ENCODE measurements at places on chromosomes 11 and 22.
A peak's percentile ranks its signal among the peaks of the same experiment; 100 is the strongest.

- no peak for DNase-seq
Measured at GRCh38 chr22:42313204-42313603, 42.8 kb upstream of the TCF20 start.

- no peak for DNase-seq
Measured at GRCh38 chr11:78562398-78562797, 12.3 kb downstream of the NARS2 start.

GRCh38 chr11:64524158-64524527, 66.9 kb upstream of the SLC22A12 start:
- no peak for DNase-seq

DNA sequence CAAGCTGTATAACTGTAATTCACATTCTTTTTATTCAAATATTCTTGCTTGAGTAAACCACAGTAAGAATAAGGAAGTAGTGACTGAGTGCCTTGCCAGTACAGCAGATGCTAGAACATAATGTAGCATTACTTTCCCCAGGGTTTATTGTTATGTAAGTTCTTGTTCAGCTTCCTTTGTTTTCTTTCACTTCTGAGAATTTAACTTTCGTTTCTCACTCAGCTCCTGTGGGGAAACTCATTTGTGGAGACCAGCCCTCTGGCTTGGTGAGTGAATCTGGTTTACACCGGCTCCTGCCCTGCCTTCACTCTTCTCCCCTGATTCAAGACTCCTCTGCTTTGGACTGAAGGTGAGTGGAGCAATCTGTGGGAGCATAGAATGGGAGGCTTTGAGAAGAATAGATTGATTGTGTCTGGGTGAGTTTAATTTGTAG, at the start of gene TRIM22:
Gene TRIM22 (plus strand): TSS at position 240 of the 433 bp plus-strand sequence. CDS start 6,443 bp downstream, outside the sequence.
- peak; percentile 70 for DNase-seq

GRCh38 chr22:32699686-32700085, 101.8 kb upstream of the TIMP3 start:
- no peak for DNase-seq

DNA sequence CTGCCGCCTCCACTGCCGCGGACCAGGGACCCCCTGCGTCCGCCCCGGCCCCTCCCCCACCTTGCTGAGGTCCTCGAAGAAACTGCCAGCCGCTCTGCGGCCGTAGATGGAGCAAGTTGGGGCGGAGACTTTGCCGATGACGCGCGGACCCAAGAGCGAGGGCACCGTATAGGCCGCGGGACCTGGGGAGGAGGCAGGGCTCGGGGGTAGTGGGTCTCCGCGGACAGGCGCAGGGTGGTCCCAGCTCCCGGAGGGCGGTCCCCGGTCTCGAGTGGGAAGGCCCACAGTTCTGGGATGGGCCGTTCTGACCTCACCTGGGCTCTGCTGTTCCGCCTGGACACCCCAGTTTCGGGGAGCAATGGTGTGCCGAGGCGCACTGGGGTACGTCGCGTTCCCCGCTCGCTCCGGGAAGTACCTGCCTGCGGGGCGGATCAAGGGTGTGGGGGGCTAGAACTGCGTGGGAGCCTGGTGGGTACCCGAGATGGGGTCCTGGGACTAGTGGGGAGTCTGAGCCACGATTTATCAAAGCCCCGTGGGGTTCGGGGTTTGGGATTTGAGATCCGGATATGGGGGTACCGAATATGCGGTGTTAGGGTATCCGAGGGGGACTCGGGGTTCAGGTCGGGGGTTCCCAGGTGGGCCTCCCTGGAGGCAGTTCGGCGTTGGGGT, 1.2 kb upstream of the TYMP start:
- DNase-seq = peak; percentile 72

DNA sequence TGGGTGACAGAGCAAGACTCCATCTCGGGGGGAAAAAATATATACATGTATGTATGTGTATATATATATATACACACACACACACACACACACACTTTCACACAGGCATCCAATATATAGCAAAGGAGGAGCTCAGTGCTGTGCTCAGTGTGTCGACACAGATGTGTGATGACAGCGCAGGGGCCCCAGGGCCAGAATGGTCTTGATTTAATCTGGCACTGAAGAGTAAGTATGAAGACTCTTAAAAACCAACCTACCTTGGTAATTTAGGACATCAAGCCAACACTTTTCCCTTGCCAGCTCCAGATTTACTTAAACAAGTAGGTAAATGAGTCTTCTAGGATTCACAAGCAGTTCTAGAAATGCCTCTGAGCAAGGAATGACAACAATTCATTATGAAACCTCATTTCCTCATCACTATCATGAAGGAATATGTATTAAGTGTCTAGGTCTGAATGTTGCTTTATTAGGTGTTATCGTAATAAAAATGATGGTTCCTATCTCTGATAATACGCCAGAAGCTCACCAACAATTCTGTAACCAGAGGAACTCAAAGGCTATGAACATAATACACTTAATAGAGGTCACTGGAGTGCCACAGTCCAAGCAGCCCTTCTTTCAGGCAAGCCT, 71.5 kb downstream of the SGSM3 start:
- DNase-seq = no peak

DNA sequence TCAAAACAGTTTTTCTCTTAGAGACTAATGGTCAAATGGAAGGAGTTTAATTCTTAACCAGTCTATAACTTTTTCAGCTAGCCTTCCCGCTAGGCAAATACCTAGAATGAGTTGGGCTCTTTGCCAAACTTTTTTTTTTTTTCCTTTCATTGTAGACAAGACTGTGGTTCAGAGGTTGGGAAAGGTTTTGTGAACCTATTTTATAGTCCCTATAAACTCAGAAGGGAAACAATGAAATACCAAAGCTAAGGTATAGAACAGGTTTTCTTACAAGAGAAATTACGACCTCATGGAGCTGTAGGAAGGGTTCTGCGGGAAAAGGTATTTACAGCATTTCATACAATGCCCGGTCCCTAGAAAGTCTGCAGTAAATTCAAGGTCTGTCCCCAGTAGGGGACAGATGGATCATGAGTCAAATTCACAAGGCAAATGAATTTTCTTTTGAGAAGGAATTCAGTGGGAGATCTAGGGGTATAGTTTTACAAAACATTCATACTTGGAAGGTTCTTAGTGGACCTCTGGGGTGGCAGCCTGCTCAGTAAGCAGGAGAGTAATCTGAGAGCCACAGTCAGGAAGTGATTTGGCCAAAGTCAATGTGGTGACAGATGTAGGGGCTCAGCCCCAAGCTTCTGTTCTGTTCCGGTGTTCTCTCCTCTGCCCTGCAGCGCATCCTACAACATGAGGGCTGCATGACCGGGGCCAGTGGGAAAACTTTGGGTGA, 146.8 kb downstream of the DBX1 start:
- DNase-seq = no peak

DNA sequence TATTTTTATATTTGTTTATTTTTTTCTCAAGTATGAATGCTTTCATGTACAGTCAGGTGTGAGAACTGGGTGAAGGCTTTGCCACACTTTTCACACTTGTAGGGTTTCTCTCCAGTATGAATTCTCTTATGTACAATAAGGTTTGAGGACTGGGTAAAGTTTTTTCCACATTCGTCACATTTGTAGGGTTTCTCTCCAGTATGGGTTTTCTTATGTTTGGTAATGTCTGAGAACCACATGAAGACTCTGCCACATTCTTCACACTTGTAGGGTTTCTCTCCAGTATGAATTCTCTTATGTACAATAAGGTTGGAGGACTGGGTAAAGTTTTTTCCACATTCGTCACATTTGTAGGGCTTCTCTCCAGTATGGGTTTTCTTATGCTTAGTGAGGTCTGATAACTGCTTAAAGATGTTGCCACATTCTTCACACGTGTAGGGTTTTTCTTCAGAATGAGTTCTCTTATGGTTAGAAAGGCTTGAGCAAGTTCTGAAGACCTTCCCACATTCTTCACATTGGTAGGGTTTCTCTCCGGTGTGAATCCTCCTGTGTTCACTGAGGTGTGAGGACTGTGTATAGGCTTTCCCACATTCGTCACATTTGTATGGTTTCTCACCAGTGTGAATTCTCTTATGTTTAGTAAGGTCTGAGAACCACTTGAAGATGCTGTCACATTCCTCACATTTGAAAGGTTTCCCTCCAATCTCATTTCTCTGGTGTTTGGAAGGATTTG, 19.7 kb downstream of the ZNF195 start:
- DNase-seq = no peak

GRCh38 chr11:27705873-27706820, 5.9 kb upstream of the BDNF start:
- no peak for DNase-seq

DNA sequence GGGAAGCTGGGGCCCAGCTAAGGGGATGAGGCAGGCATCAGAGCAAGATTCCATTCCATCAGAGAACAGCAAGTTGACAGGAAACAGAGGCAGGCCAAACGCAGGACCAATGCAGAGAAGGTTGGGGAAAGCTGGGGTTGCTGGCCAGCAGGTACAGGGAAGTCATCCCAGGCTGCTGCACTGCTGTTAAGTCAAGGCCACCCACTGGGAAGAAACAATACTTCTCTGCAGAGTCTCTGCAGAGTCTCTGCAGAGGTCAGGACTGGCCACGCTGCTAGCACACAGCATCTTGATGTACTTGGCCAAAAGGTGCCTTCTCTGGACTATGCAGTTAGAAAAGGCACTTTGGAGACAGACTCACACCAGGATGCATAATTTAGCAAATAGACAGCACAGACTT, 68.5 kb upstream of the CSNK2A3 start:
- DNase-seq = no peak

- DNase-seq = no peak
Measured at GRCh38 chr11:16361108-16361865, 4.9 kb upstream of the SOX6 start.

DNA sequence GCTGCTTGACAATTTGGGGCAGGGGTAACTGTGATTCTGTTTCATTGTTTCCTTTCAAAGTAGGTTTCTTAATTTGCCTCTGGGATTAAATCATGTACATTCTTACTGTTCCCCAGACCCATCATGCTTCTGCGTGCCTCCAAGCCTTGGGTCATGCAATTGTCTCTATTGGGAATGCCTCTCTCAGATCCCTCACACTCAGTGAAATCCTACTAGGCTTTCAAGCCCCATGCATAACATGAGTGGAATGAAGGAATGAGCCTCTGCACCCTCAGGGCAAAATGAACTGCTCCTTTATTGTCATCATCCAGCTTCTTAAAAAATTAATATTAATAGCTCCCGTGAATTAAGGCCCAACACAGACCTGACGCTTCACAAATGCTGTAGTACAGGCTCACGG, 381.7 kb downstream of the TENM4 start:
- no peak for DNase-seq

DNA sequence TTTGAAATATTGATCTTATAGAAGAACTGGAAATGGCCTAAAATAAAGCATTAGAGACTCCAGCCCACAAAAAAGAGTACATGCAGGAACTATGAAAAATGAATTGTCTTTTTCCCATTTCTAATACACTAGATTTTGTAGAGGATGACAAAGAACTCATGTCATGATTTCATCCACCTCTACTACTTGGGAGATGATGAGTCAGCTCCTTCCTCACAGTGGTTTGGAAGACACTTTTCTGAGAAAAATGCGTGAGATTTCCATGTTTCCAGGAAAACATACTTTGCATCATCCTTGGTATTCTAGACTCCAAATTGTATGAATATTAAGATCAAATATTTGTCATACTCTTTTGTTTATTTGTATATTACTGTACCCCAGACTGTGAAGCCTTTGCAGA, 500.5 kb downstream of the FAM181B start:
- no peak for DNase-seq

GRCh38 chr11:10305262-10305963, 540 bp downstream of the ADM start:
- peak; percentile 33 for DNase-seq

DNA sequence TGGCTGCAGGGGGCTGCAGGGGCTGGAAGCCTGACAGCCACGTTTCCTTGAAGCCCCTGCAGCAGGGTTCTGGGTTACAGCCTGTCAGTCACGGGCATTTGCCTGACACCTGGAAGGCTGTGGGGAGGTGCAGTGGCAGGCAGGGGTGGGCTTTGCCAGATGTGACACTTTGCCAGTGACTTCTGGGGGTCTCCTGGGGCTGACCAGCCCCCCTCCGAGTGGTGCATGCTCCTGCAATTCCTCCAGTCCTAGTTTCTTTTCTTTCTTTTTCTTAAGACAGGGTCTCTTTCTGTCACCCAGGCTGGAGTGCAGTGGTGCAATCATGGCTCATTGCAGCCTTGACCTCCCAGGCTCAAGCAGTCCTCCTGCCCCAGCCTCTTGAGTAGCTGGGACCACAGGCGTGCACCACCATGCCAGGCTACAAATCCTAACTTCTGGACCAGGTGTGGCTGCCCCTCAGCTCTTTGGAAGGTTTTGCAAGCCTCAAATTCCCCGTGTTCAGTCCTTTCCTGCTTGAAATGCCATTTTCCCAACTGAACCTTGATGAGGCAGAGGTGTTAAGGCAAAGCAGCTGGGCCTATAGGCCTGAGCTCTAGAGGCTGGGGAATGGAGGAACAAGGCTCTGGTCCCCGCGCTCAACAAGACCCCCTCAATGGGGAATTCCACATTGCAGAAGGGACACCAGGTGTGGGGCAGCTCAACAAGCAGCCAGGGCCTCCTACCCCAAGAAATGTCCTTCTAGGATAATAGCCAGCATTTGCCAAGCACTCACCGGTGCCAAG, 20.2 kb upstream of the CHKA start:
- no peak for DNase-seq

GRCh38 chr11:128942272-128942612, 429 bp downstream of the TP53AIP1 start:
- no peak for DNase-seq

- no peak for DNase-seq
Measured at GRCh38 chr11:40246983-40247382, 1212.5 kb downstream of the LRRC4C start.

GRCh38 chr22:23591201-23591791, 11.2 kb upstream of the IGLL1 start:
- peak; percentile 33 for DNase-seq

- no peak for DNase-seq
Measured at GRCh38 chr11:62048100-62048499, 75.7 kb upstream of the INCENP start.

DNA sequence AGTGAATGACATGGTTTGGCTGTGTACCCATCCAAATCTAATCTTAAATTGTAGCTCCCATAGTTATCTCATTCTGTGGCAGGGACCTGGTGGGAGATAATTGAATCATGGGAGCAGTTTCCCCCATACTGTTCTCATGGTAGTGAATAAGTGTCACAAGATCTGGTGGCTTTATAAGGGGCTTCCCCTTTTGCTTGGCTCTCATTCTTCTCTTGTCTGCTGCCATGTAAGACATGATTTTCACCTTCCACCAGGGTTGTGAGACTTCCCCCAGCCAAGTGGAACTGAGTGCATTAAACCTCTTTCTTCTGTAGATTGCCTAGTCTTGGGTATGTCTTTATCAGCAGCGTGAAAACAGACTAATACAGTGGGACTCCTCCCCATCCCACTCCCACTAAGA, 11.1 kb downstream of the OR5A2 start:
- DNase-seq = no peak

GRCh38 chr11:104155375-104155774, 8.6 kb downstream of the PDGFD start:
- DNase-seq = no peak

- DNase-seq = no peak
Measured at GRCh38 chr22:42887120-42887519, 30.0 kb upstream of the ARFGAP3 start.

- DNase-seq = no peak
Measured at GRCh38 chr11:62413060-62413696, 5.7 kb upstream of the SCGB1A1 start.

GRCh38 chr11:105211806-105212554, 72.4 kb upstream of the CARD18 start:
- no peak for DNase-seq

- DNase-seq = no peak
Measured at GRCh38 chr11:74957937-74958629, 9.0 kb downstream of the SPCS2 start.

GRCh38 chr11:120137611-120138521, at the start of gene TRIM29:
TSS of gene TRIM29 (minus strand) at chr11:120138113. CDS start at chr11:120138031, 82 bp downstream.
- DNase-seq = no peak

GRCh38 chr11:45424411-45425180, 138.5 kb upstream of the SYT13 start:
- no peak for DNase-seq

Data from CD8-positive, alpha-beta memory T cell (primary cell).